ENCODE measurements at places on chromosomes 3 and 15.
A peak's percentile ranks its signal among the peaks of the same experiment; 100 is the strongest.

GRCh38 chr3:157652366-157652765 is 149.2 kb upstream of the VEPH1 start:
- DNase-seq: no peak

DNA sequence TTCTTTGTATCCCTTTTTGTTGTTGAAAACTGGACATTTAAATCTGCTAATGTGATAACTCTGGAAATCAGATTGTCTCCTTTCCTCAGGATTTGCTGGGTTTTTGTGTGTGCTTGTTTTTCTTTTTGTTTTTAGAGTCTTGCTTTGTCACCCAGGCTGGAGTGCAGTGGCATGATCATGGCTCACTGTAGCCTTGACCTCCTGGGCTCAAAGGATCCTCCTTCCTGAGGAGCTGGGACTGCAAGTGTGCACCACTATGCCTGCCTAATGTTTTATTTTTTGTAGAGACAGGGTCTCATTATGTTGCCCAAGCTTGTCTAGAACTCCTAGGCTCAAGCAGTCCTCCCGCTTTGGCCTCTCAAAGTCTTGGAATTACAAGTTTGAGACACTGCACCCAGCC is 44.6 kb upstream of the IL20RB start:
- no peak for DNase-seq

DNA sequence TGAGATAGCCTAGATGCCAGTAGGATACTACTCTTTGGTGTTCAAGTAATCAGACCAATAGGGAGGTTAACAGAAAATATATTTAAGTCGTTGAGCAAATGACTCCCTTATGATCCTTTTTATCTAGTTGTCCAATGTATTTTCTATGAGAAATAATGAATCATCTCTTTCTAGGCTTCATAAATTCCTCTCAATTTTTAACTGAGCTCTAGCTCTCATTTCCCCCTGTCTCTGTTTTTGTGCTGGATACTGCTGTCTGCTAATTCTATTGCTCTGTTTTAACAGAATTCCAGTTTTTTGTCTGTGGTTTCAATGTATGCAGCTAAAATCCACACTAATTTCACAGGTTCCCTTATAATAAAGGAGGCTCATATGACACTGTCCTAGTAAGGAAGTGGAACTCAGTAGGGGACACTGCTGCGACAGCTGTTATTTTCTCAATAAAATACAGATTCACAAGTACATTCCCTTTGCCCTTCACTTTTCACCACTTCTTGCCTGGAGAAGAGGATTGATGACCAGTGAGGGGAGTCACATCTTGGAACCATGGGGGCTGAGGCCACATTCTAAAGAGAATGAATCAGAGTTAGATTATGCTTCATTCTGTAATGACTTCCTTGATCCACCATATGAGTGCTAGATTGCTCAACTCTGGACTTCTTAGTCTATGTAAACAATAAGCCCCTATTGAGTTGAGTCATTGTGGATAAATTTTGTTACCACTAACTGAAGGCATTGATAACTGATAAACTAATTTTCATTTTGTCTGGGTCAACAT is 558.7 kb upstream of the KCNMB2 start:
- DNase-seq: peak; percentile 97

DNA sequence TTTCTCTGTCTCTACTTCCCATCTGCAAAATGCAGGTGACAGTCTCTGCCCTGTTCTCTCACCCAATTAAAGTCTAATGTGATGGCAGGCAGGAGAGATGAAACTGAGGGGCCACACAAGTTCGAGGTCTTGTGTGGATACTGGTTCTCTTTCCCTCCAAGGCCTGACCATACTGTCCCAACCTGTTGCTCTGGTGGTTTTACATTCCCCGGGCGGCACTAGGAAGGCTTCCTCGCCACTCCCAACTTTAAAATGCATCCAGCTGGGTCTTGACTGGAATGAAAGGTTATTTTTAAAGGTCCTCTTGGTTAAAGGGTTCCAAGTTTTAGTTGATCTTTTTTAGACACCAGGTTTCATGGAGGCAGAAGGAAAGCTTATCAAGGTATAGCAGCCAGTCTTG is 37.2 kb downstream of the WHAMM start:
- DNase-seq: no peak

GRCh38 chr3:133845127-133845526 is 39.5 kb downstream of the SRPRB start:
- no peak for DNase-seq

GRCh38 chr3:21789730-21790129 is 38.7 kb upstream of the ZNF385D start:
- no peak for DNase-seq

GRCh38 chr3:129651435-129652202 is 45.1 kb upstream of the PLXND1 start:
- DNase-seq: peak; percentile 70

GRCh38 chr15:83775738-83776137 is 121.8 kb downstream of the ADAMTSL3 start:
- no peak for DNase-seq

DNA sequence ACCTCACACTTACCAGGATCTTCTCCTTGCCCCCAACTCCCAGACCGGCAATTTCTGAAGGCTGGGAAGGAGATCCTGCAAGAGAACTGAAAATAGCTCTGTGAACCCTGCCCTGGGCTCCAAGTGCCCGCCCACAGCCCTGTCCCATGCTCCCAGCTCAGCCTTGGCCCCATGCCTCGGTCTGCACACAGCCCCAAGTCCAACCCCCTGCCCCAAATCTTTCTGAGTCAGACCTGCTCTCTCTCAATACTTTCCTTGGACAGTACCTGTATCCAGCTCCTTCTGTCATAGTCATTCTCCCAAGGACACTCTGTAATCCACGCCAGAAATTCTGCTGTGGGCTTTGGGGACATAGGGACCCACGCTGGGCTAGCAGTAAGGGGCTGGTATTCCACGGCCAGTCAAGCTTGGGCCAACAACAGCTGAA is 6.3 kb upstream of the SMAD3 start:
- DNase-seq: no peak

GRCh38 chr15:58331560-58331912 is 100.3 kb upstream of the LIPC start:
- no peak for DNase-seq

DNA sequence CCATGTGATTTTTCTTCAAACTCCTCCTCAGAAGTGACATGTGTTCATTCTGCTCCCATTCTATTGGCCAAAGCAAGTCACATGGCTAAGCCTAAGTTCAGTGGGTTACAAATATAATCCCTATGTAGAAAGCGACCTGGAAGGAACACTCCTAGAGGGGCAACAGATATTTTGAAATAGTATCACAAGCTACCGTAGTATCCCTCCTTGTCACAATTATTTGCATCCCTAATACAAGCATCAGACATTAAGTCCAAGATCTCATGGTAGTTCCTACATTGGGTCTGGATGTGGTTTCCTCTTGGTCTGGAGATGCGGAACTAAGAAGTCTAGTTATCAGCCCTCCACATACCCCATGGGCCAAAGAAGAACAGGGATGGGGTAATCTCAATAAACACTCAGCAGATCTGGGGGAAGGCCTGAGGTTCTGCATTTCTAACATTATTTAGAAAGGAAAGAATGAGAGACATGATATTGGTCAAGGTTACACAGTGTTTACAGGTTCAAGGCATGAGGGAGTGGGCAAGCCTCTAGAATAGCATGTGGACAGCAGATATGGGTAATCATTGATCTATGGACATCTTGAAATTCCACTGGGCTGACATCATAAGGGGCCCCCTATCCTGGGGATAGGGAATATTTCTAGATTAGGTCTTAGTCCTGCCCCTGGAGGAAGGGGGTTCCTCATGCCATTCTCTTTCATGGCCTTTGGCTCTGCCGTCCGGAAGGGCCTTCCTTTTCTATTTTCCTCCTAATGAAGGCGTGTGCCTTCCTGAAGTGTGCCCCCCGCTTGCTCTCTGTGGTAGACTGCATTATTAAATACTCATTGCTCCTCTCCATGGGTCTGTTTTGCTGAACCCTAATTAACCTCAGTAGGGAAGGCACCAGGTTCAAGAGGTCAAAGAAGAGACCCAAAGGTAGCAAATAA is 17.8 kb upstream of the ABHD2 start:
- DNase-seq: no peak

DNA sequence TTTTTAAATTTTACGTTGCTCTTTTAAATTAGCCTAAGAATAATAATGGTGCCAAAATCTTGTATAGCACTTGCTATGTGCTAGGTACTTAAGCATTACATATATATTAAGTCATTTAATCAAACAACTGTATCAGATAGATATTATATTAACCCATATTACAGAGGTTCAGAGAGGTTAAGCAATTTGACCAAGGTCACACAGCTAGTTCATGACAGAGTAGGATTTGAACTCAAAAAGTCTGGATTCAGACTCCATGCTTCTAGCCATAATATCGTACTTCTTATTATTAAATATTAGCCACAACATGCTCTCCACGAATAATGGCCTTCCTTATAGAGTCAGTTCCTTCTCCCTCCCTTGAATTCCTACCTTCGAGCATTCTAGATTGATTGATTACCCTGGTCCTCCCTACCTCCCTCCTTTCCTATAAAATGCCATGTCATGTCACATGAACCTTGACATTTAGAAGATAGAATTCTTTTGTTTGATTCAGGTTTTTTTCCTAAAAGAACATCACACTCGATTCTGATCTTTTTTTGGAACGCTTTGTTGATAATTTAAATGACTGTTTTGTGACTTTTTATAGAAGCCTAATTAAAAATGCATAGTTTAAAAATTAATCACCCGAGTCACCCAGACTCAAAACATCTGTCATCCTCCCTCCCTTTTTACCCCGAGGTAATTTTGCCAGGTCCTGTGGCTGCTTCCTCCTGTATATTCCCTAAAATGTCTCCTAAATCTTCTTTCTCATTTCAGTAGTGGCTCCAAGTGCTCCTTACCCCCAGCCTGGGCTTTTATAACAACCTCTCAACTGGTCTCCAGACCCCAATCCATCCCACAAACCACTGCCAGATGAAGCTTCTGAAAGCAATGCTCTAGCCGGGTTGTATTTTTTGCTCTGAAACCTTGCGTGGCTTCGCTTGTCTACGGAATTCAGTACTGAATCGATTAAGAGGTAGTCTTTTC is 8.5 kb upstream of the PSMD6 start:
- no peak for DNase-seq

- DNase-seq: no peak
Measured at GRCh38 chr3:178969004-178969700, 102.5 kb downstream of the ZMAT3 start.

GRCh38 chr15:85331655-85332285 is 48.6 kb upstream of the AKAP13 start:
- peak; percentile 44 for DNase-seq

DNA sequence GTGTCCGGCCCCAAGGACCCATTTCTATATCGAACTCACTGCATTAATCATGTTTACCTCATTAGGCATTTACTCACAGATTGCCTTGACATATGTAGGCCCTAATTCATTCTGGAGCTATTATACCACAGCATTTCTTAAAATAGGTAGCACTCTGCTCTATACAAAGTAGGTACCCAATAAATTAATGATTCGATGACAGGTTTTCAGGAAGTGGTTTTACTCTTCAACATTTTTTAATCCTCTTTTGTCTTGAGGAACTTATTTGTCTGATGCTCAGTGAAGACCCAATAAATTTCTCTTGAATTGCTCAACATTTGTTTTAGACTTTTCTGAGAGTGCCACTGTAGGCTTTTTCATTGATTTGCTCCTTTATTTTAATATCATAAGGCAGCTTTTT is 12.1 kb downstream of the TGFBR2 start:
- no peak for DNase-seq

DNA sequence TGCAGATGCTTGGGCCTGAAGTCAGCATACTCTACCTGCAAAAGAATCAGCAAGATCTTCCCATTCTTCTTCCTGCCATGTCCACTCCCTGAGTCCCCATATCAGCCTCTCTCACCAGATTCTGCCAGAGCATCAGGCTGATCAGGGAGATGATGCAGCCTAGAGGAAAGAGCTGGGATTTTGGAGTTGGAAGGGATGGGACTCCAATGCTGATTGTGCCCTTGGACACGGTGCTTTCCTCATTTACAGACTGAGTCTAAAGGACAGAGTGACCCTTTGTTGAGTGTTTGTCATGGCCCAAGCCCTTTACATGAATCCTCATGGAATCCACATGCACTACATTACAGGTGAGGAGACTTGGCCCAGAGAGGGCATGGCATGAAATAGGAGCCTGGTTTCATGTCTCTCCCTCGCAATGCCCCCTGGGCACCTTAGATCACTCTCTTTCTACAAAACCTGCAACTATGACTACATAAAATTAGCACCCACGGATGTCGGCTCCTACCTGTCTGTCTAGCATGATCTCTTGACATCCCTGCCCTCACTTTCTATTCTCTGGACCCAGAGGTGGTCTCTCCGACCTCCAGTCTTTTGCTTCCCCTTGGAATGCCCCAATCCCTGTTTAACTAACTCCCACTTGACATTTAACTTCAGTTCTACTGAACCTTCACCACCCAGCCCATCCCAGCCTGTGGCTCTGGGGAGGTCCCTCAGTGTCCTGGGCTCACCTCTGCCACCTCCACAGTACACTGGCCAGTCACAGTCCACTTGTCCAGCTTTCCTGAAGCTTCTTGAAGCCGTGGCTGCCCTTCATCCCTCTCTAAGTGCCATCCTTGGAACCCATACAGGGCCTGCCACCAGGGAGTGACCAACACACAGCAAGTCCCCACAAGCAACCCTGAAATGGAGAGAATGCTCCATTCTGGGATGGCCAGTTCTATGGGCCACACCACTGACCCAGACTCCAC is 173.5 kb downstream of the ABHD5 start:
- no peak for DNase-seq

All from fibroblast of mammary gland (primary cell).